Effector memory CD4-positive, alpha-beta T cell (primary cell): ENCODE measurements at places on chromosomes 5 and 9.

DNA sequence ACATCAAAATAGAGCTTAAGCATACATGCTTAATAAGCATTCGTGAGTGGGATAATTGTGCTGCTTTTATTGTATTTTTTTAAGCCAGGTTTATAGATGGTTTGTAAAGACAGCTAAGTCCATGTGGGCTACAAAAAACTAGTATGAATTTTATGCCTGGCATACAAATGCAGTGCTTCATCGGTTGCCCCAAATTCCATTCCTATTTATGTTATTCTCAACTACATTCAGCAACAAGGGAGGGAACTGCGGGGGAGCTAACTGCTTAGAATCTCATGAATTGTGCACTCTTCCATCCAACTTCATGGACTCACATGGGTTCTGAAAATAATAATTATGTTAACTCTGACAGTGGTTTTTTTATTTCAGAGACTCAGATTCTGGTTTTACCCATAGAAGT lies 199.2 kb downstream of the FAM170A start:
- no peaks in the 10 kb centered on the region for H3K27me3 ChIP-seq
- no peak overlapping the region for H3K27ac ChIP-seq
- DNase-seq: no peak
- no peaks in the 10 kb centered on the region for H3K36me3 ChIP-seq

DNA sequence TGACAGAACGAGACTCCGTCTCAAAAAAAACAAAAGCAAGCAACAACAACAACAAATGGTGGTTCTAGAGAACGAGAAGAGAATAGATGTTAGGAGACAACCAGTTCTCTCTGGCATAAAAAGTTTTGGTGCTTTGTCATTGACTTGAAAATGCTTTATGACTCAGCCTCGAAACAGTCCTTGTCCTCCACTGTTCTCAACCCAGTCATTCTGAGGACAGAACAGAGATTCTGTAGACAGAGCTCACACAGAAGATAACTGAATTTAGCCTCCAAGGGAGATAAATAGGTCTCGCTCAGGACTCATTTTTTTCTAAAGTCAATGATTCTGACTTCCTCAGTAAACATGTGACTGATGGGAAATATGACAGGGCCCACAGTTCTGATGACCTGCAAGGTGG lies 76.0 kb upstream of the FSTL4 start:
- no peaks in the 10 kb centered on the region for H3K27me3 ChIP-seq
- no peaks in the 10 kb centered on the region for H3K4me1 ChIP-seq
- DNase-seq: no peak
- no peaks in the 10 kb centered on the region for H3K36me3 ChIP-seq
- H3K27ac ChIP-seq: no peak overlapping the region

DNA sequence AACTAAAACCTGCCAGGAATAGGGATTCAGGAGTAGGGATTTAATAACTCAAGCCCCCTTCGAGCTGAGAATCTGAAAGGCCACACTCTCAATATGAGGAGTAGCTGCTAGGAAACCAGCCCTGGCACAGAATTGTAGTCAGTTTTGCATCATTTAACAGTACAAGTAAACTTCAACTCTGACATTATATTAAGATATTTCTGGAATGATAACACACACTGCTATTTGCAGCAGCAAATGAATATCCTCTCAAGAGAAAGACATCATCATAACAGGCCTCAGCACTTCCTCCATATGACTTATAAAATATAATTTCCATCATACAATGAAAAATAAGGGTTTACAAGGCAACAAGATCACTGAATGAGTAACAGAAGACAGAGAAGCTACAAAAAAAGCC lies 138.2 kb upstream of the RFX3 start:
- no peaks in the 10 kb centered on the region for H3K27me3 ChIP-seq
- DNase-seq: no peak
- no peak overlapping the region for H3K4me3 ChIP-seq
- no peaks in the 10 kb centered on the region for H3K36me3 ChIP-seq

GRCh38 chr5:66710557-66711088 lies 114.4 kb downstream of the MAST4 start:
- H3K27ac ChIP-seq: no peak overlapping the region
- no peaks in the 10 kb centered on the region for H3K36me3 ChIP-seq

- no peaks in the 10 kb centered on the region for H3K4me1 ChIP-seq
- H3K4me3 ChIP-seq: no peak overlapping the region
- DNase-seq: no peak
- no peaks in the 10 kb centered on the region for H3K36me3 ChIP-seq
- no peaks in the 10 kb centered on the region for H3K27me3 ChIP-seq
These were observed 64.2 kb upstream of the ECM2 start for GRCh38 chr9:92599938-92600461.

- no peaks in the 10 kb centered on the region for H3K4me1 ChIP-seq
- H3K36me3 ChIP-seq: peaks cover 45% of the 10 kb centered on the region
- no peaks in the 10 kb centered on the region for H3K27me3 ChIP-seq
- no peak overlapping the region for H3K4me3 ChIP-seq
These were observed 8.4 kb downstream of the RPL37 start for GRCh38 chr5:40826489-40827187.

GRCh38 chr5:75199071-75199470 lies 37.6 kb downstream of the ANKRD31 start:
- H3K4me3 ChIP-seq: no peak overlapping the region
- DNase-seq: no peak
- H3K27me3 ChIP-seq: no peaks in the 10 kb centered on the region
- no peak overlapping the region for H3K27ac ChIP-seq

- H3K4me1 ChIP-seq: peaks cover 8% of the 10 kb centered on the region
- no peaks in the 10 kb centered on the region for H3K27me3 ChIP-seq
- no peak for DNase-seq
These were observed 313.8 kb downstream of the ENC1 start for GRCh38 chr5:74326571-74327338.

DNA sequence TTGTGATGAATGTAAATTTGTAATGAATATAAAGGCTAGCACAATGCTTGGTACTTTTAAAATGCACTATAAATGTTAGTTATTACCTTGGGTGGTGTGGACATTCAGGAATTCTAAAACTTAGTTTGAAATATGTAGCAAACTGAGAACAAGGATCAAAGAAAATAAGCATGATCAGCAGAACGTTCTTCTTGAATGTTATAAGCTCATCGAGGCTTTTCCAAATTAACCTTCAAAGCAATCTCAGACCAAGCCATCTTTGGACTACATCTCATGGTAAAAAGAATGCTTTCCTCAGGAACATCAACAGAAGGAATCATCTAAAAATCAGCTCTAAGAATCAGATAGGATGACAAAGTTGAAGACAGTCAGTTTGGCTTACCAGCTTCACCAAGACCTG lies 146.3 kb downstream of the SLIT3 start:
- no peaks in the 10 kb centered on the region for H3K4me1 ChIP-seq
- no peak overlapping the region for H3K4me3 ChIP-seq
- H3K27ac ChIP-seq: no peak overlapping the region
- H3K27me3 ChIP-seq: no peaks in the 10 kb centered on the region
- no peak for DNase-seq
- H3K36me3 ChIP-seq: no peaks in the 10 kb centered on the region

DNA sequence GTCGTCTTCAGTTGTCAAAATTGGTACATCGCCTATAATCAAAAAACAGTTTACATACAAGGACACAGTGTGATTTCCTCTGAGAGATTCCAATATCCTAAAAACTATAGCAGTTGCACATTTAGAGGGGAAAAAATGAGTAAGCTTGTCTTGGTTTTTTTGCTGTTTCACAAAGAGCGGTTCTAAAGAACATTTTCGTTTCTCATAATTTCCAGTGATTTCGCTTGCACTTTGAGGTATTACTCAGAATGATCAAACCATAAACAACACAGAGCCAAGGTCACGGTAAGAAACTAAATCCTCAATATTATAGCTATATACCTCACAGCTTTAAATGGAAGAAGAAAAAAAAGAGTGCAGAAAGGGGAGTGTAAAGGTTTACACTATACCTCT lies 861 bp downstream of the MTX3 start:
- peak overlapping the region; percentile 89 for H3K4me3 ChIP-seq
- peaks cover 20% of the 10 kb centered on the region for H3K36me3 ChIP-seq
- peaks cover 6% of the 10 kb centered on the region for H3K4me1 ChIP-seq
- no peak for DNase-seq
- no peaks in the 10 kb centered on the region for H3K27me3 ChIP-seq

- H3K4me3 ChIP-seq: no peak overlapping the region
- H3K36me3 ChIP-seq: no peaks in the 10 kb centered on the region
- H3K27ac ChIP-seq: no peak overlapping the region
- DNase-seq: no peak
- no peaks in the 10 kb centered on the region for H3K27me3 ChIP-seq
- no peaks in the 10 kb centered on the region for H3K4me1 ChIP-seq
These were observed 25.2 kb downstream of the ANKRA2 start for GRCh38 chr5:73540192-73540591.

GRCh38 chr9:109255394-109255793 lies 65.5 kb downstream of the EPB41L4B start:
- no peaks in the 10 kb centered on the region for H3K36me3 ChIP-seq
- no peak overlapping the region for H3K4me3 ChIP-seq
- no peaks in the 10 kb centered on the region for H3K27me3 ChIP-seq
- H3K27ac ChIP-seq: no peak overlapping the region

DNA sequence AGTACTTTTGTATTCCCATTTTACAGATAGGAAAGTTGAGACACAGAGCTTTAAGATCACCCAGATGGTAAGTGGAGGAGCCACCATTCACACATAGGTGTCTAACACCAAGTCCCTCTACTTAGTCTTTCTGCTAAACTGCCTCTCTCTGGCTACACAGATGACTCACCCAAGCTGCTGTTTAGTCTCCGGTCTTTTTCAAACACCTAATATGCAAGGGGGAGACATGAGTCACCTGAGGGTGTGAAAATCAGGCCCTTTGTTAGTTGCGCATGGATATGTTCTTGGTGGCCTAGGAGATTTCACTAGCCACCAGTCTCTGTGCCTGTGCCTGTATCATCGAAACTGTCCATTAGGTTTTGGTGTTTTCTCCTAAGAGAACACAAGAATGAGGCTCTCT lies 117.8 kb downstream of the MAST4 start:
- no peak for DNase-seq
- H3K4me1 ChIP-seq: no peaks in the 10 kb centered on the region
- no peaks in the 10 kb centered on the region for H3K27me3 ChIP-seq
- no peak overlapping the region for H3K27ac ChIP-seq

- H3K4me1 ChIP-seq: no peaks in the 10 kb centered on the region
- H3K27me3 ChIP-seq: no peaks in the 10 kb centered on the region
- H3K36me3 ChIP-seq: no peaks in the 10 kb centered on the region
- H3K4me3 ChIP-seq: no peak overlapping the region
- no peak for DNase-seq
These were observed 254.6 kb downstream of the ASTN2 start for GRCh38 chr9:117160254-117160653.

- no peak for DNase-seq
- H3K4me1 ChIP-seq: no peaks in the 10 kb centered on the region
- no peak overlapping the region for H3K4me3 ChIP-seq
- no peaks in the 10 kb centered on the region for H3K36me3 ChIP-seq
- H3K27me3 ChIP-seq: no peaks in the 10 kb centered on the region
These were observed 641.1 kb downstream of the ISL1 start for GRCh38 chr5:52024359-52024758.

- H3K27ac ChIP-seq: no peak overlapping the region
- H3K4me1 ChIP-seq: peaks cover 23% of the 10 kb centered on the region
- no peaks in the 10 kb centered on the region for H3K36me3 ChIP-seq
- peak overlapping the region; percentile 59 for H3K4me3 ChIP-seq
These were observed 62.3 kb downstream of the CXXC5 start for GRCh38 chr5:139710319-139711066.

GRCh38 chr5:102295534-102296177 lies 428 bp downstream of the SLCO4C1 start:
- DNase-seq: no peak
- no peaks in the 10 kb centered on the region for H3K36me3 ChIP-seq
- no peak overlapping the region for H3K27ac ChIP-seq
- H3K27me3 ChIP-seq: no peaks in the 10 kb centered on the region

DNA sequence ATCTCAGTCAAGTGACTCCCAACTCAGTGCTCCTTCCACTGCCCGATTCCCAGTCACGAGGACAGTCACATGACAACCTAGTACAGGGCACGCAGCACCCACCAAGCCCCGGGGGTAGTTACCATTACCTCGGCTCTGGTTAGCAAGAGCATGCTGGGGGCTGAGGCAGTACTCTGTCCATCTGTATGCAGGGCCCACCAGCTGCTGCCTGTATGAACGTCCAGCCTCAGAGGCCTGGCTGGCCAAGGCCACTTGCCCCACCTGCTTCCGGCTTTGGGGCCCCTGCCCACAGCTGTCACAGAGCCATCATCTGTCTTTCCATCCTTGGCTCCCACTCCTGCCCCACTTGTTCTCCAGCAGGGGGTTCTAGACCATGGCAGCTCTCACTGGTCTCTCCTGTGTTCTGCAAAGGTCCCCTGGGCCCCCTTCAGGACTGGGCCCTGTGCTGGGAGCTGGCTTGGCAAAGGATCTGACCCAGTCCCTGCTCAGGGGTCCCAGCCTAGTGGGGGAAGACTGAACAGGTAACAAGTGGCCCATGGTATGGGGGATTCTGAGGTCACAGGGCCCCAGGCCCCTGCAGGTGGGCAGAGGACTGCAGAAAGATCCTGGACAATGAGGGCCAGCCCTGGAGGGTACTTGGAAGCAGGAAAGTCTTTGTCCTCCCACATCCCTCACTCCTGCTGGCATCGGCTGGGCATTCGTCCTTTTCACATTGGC lies 3.3 kb downstream of the RPL35 start:
- H3K27me3 ChIP-seq: no peaks in the 10 kb centered on the region
- no peak for DNase-seq
- no peak overlapping the region for H3K27ac ChIP-seq
- peaks cover 14% of the 10 kb centered on the region for H3K4me1 ChIP-seq

DNA sequence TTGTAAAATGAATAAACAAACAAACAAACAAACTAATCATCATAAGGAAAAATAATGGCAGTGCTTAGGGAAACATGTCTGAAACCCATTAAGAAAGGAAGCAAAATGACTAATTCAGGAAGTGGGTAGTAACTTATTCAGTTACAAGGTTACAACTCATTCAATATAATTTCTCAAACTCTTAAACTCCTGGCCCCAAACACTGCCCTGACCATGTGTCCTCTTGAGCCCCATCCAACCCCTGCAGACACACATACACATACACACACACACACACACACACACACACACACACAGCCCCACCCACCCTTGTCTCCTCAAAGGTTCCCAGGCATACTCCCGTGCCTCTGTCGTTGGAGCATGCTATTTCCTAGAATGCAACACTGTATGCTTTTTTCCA lies 193.9 kb downstream of the SEC61B start:
- H3K27me3 ChIP-seq: no peaks in the 10 kb centered on the region
- H3K27ac ChIP-seq: no peak overlapping the region
- H3K4me1 ChIP-seq: no peaks in the 10 kb centered on the region
- no peak overlapping the region for H3K4me3 ChIP-seq

DNA sequence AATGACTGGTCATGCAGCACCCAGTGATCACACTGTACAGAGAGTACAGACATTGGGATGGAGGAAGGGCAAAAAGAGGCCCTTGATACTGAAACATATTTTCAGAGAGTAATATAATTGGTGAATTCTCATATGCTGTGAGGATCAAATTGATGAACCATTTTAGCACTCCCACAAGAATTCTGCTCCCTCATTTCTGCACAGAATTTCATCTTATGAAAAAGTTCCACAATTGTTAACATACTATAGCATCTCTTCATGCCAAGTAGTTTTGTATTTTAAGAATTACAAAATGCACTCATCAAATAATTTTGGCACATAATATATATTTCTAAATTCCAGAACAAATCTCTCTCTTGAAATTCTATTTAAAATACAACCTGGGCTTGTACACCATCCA lies 351.2 kb downstream of the PDE4D start:
- DNase-seq: no peak
- H3K27me3 ChIP-seq: no peaks in the 10 kb centered on the region
- H3K4me3 ChIP-seq: no peak overlapping the region
- no peak overlapping the region for H3K27ac ChIP-seq
- H3K36me3 ChIP-seq: no peaks in the 10 kb centered on the region
